ENCODE measurements at places on chromosomes 5 and 9.

GRCh38 chr5:2921651-2922050 is 170.2 kb upstream of the IRX2 start:
- DNase-seq = no peak

- peak; percentile 27 for DNase-seq
Observed at GRCh38 chr5:135457424-135458071, 5.4 kb upstream of the TIFAB start.

- no peak for DNase-seq
Observed at GRCh38 chr5:178231539-178232123, 971 bp downstream of the PHYKPL start.

GRCh38 chr5:94744906-94745305 is 126.4 kb downstream of the SLF1 start:
- no peak for DNase-seq

DNA sequence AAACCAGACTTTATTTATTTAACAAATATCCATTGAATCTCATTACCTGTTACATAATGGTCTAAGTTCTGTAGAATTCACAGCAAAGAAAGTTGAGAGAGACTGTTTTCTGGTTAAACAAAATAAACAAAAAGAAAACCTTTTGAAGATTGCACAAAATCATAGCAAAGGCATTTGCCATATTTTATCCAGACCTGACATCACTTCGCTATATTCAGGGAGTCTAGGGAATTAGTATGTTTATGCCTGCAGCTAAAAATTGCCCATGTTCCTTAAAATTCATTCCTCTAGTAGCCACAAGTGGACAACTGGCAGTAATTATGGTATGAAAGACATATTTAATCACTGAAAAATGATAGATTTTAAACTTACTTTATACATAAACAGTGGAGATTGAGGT is 577.0 kb upstream of the DAB2 start:
- DNase-seq = no peak

- no peak for DNase-seq
Observed at GRCh38 chr5:34603378-34603777, 52.8 kb upstream of the RAI14 start.

DNA sequence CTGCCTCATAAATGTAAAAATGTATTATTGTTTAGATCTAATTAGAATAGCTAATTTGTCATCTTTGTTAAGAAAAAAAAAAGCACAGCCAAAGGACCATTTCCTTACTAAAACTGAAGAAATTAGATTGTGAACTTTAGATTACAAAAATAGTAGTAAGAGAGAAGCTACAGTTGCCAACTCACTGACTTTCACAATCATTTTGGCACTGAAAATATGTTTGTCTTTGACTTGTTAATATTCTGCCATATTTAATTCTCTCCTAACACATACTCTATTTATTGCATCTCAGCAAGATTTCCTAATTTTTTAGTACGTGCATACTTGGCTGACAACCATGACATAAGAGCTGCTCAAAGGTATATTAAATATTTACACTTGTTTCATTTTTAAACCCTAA is 297.1 kb downstream of the TUSC1 start:
- no peak for DNase-seq

- DNase-seq = no peak
Observed at GRCh38 chr5:94884311-94884710, 265.8 kb downstream of the SLF1 start.

- DNase-seq = no peak
Observed at GRCh38 chr9:98391406-98391805, 136.0 kb upstream of the TBC1D2 start.

GRCh38 chr9:110807956-110808598 is 139.5 kb downstream of the MUSK start:
- DNase-seq = no peak

GRCh38 chr5:18702821-18703220 is 1068.6 kb downstream of the TAF11L14 start:
- DNase-seq = no peak

GRCh38 chr5:2178071-2178477 is 295.3 kb upstream of the IRX4 start:
- no peak for DNase-seq

- no peak for DNase-seq
Observed at GRCh38 chr9:20618361-20618802, 3.9 kb downstream of the MLLT3 start.

DNA sequence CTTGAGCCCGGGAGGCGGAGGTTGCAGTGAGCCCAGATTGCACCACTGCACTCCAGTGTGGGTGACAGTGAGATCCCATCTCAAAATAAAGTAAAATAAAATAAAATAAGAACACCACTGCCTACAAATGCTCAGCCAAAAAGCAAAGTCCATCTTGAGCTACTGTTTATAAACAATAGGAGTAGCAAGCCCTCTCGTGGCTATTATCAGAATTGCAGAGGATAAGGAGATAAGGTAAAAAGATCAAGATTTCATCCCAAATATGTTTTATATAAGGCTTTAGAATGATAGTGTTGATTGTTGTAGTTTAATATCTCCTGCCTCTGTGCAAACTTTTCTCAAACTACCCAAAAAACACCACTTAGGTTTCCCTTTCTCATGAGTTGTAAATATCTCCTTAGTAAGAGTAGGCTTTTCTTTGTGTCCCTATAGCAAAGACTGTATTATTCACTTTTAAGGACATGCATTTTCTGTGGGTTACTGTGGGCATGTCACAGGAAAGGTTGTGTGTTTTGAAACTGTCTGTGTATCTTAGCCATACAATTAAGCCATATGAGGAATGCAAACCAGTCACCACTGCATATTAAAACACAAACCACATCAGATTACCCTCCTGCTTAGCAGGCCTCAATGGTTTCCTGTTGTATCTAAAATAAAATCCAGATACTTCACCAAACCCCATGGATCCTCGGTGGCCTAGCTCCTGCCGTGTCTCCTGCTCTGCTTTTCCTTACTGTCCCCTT is 31.8 kb upstream of the CKS2 start:
- no peak for DNase-seq

GRCh38 chr9:7844242-7844641 is 44.7 kb upstream of the DMAC1 start:
- no peak for DNase-seq

All from stimulated activated CD4-positive, alpha-beta T cell treated with anti-CD3 and anti-CD28 coated beads, Interleukin-12 subunit alpha, Interleukin-12 subunit beta, amount 100 ng/mL, for 24 hours (primary cell).